Adrenal gland (tissue), 19 donors: ENCODE measurements at places on chromosomes 1 and 21. TPM values are rescaled to one million over a fixed set of nuclear protein-coding genes. Genes with fewer than 3 reads are reported as not detected.

The NMNAT2 gene
- 6.1 TPM for polyA plus RNA-seq

The SAMSN1 gene
- polyA plus RNA-seq, result 4.0 TPM

The RAB25 gene
- polyA plus RNA-seq, result 0.48 TPM

The RUSC1 gene
- polyA plus RNA-seq, result 53.7 TPM

DNA sequence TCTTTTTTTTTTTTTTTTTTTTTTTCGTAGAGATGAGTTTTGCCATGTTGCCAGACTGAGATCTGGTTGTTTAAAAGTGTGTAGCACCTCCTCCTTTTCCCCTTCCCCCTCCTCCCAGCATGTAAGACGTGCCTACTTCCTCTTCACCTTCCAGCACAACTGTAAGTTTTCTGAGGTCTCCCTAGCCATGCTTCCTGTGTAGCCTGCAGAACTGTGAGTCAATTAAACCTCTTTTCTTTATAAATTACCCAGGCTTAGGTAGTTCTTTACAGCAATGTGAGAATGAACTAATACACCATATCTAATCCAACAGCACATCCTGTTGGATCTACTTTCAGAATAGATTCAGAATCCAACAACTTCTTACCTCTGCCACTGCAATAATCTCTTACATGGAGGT, 111.1 kb downstream of the CLIC6 start:
- no peak for DNase-seq

DNA sequence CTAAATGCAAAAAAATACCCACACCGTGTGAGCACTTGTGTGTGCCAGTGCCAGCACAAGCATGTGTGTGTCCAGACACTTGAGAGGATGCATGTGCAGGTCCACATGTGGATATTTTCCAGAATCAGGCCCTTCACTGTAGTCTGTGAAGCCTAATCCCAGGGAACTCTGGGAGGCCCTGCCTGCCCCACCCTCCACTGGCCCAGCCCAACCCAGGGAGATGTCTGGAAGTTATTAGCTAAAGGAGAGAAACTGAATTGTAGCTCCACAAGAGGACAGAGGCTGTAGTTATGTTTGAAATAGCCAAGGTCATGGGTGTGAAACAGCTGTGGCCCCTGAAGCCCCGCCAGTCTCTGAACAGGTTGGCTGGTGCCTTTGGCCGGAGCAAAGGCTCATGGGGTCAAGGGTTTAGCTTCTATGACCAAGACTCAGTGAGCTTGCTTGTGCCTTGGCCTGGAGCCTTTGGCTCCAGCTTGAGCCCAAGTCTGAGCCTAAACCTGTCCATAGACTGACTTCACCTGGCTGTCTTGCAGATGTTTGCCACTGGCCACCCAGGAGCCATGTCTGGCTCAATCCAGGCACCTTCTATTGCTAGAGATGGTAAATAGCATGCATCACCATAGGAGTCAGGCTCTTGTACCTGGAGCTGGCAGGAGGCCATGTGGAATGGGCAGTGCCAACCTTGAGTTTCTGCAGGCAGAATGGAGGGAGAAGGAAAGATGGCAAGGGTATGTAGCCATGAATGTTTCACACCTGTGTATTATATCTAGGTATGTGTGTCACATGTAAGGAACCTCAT, 69.9 kb downstream of the TMEM53 start:
- DNase-seq, result no peak

DNA sequence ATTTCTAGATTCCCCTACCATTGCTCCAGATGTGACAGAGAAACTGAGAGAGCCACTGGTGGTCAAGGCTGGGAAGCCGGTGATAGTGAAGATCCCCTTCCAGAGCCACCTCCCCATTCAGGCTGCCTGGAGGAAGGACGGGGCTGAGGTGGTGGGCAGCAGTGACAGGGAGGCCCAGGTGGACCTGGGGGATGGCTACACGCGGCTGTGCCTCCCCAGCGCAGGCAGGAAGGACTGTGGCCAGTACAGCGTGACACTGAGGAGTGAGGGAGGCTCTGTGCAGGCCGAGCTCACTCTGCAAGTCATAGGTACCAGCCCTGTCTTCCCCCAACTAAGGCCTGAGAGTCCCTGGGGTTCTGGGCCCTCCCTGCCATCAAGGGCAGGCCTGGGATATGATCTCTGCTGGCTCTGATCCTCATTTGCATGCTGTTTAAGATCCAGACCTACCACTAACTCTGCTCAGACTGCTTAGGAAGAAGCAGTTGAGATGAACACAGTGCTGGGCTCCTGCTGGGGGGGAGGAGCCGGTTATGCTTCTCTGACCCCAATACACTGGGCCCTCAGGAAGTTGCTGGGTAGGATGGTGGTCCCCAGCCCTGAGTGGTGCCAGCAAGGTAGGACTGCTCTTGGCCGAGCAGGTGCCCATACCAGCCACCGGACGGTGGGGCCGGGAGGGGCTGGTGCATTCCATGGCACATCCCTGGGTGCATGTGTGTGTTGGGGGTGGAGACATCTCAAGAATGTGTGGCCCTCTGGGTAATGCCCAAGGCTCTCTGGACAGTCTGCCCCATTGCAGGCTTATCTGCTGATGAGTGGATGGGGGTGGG, 25.1 kb downstream of the IGFN1 start:
- no peak for DNase-seq
